ENCODE measurements at places on chromosomes 13 and 19.

GRCh38 chr13:59447846-59448620 is 715.7 kb downstream of the DIAPH3 start:
- DNase-seq = no peak

GRCh38 chr13:47178090-47178950 is 281.5 kb upstream of the HTR2A start:
- DNase-seq = no peak

GRCh38 chr13:71967990-71968389 is 101.0 kb upstream of the DACH1 start:
- DNase-seq = no peak

DNA sequence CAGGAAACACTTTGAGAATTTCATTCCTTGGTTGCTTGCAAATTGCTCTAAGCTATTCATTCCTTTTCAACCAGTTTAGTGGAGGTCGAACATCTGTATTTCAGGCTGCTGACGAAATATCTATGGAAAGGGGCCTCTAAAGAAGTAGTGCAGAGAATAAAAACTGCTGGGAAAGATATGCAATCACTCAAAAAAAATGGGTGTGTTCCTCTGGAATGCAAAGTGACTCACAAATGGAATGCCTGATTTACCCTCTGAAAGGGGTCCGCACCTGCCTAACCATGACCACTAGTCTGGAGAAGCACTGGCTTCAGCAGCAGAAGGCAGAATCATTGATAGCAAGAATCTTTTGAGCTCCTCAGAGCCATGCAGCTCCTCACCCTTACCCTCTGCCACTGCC is 129.4 kb downstream of the PCDH9 start:
- no peak for DNase-seq

- DNase-seq = no peak
These were observed 189.1 kb upstream of the UBL3 start for GRCh38 chr13:30039511-30039911.

GRCh38 chr19:23527797-23528196 is 132.5 kb upstream of the ZNF91 start:
- no peak for DNase-seq
